ENCODE measurements at places on chromosomes 1 and 21.

- DNase-seq: no peak
Observed at GRCh38 chr1:11071463-11072215, 11.8 kb upstream of the SRM start.

- DNase-seq: no peak
Observed at GRCh38 chr1:41356752-41357151, 4.5 kb upstream of the FOXO6 start.

GRCh38 chr1:16191916-16192546 is 20.4 kb downstream of the ARHGEF19 start:
- no peak for DNase-seq

- DNase-seq: no peak
Observed at GRCh38 chr1:8154621-8155052, 128.5 kb upstream of the ERRFI1 start.

DNA sequence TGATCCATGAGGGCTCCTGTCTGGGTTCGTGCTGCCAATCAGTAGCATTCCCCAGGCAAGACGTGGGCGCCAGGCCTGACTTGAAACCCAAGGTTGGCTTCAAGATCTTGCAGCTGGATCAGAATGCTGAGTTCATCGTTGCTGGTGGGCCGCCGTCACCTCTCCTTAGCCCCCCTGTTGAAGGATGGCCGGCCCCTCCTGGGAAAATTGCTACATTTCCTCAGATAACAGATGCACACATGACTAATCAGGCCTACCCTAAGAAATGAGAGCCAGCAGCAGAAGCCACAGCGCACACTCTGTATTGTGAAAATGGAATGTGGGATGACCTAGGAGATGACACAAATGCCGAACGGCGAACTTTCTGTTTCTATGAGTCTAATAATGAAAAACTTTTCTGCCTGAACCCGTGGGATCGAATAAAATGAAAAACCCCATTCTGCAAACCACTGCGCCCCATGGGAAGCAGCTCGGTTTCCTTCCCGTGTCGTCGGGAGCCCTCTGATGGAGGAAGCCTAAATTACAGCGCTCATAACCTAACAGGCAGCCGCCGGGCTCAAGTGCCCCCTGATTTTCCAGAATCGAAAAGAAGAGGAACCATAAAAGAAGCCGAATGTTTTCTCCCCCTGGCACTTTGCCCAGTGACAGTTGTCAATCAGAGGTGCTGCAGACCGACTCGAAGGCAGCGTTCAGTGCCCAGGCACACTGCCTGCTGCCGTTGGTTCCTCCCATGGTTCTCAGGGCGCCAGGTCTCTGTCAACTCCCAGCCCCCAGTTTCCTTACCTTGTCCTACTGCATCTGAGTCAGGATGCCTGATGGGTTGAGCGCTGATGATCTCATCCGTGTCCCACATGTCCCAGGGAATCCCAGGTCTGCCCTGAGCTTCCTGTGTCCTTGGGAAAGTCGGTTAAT is 38.2 kb upstream of the H6PD start:
- DNase-seq: peak; percentile 77

DNA sequence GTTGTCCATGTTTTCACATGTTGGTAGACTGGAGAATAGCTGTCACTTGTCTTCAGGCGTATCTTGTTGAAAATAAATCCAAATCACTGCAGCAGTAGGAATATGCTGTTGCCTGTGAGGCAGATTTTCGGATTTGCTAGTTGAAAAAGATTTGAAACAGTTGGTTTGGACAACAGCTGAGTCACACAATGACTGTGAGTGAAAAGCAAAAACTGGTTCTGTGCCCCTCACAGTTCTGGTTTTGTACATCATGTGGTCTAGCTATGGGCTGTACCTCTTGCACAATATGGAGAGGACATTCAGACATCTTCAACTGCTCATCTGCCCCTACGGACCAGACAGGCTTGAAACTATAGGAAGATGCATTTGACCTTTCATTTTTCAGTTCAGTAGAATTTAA is 1.8 kb downstream of the ARF1 start:
- DNase-seq: no peak

DNA sequence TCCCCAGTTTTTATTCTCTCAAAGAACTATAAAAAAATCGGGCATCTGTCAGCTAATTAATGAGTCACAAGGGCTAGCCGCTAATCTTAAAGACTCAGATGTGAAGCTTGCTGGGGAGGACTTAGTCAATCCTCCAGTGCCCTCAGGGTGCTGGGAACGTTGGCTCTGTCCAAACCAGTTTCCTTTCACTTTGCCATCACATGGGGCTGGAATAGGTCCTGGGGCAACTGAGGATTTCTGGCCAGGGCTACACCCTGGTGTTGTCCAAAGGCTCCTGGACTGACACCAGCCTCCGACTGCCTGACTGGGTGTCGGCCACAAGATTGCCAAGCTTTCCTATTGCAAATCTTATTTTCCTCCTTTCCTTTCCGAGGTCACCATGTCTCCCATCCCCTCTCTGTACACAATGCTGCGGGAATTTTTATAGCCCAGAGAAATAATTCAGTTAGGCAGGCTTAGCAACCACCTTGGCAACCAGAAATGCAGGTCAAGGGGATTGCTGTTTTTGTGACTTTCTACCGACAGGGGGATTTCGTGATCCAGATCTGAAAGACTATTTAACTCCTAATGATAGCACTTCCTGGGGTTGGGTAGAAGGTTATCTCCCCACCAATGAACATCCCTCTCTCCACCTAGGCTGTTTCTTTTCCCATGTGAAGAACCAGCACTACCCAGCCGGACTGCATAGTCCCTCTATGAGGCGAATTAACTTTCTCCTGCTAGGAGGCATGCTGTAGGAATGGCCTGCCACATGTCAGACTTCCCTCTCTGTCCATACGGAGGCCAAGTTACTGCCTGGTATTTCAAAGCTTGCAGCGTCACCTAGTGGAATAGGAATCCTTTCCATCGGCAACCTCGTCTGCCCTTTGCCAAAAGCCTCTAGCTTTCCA is 29.9 kb upstream of the CTBS start:
- no peak for DNase-seq

DNA sequence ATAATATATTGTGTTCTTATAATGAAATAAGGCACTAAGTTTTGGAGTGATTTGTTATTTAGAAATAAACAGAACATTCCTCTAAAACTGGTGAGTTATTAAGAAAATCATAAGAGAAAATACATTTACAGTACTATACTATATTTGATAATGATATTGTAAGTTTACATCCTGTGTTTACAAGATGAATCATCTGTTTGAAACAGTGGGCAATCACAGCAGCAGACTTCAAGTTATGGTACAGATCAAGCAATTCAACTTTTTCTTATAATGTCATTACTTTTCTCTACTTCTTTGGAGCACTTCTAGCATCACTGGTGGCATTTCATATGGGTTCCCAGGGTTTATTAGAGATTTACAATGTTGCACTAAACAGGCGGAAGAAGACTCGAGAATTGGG is 86.5 kb upstream of the BRINP3 start:
- no peak for DNase-seq

DNA sequence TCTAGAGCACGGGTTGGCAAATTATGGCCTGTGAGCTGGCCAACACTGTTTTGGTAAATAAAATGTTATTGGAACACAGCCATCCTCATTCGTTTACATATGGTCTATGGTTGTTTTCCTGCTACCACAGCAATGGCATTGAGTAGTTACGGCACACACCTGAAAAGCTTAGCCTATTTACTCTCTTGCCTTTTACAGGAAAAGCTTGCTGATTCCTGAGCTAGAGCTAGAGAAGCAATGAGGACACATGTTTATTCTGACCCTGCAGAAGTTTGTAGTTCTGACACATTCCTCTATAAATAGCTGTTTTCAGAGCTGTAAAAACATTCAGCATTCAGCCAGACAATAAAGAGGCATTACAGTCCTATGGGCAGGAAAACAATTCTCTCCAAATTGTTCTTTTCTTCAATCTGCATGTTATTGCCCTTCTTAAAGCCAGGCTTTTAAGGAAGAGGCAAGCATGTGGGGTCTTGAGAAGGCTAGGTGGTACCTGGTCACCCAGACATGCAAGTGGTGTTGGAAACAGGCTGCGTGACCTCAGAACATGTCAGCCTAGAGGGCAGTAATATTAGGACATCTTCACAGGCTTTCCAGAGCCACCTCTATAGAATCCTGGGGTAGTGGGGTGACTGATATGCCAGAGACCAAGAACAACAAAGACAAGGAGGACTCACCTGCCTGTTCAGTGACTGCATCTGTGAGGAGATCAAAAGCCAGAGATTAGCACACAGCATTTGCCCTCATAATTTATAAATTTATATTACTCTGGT is 1.6 kb downstream of the FCRL2 start:
- DNase-seq: no peak
